ENCODE measurements at places on chromosomes 3 and 15.

DNA sequence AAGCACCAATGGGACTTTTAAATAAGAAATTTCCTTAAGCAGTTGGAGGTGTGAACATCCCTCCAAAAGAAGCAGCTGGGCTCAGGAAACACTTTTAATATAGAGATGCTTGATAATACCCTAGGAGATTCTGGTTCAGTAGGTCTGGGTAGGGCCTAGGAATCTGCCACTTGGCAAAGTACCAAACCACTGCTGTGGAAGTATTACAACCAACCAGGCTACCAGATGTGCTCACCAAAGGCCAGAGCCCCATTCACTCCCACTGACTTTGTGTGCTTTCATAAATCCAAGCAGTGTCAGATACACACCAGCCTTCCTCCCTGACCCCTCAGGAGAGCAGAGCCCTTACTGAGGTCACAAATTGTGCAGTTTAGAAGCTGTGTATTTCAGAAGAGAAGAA lies 162.6 kb downstream of the CCNL1 start:
- no peak for DNase-seq

DNA sequence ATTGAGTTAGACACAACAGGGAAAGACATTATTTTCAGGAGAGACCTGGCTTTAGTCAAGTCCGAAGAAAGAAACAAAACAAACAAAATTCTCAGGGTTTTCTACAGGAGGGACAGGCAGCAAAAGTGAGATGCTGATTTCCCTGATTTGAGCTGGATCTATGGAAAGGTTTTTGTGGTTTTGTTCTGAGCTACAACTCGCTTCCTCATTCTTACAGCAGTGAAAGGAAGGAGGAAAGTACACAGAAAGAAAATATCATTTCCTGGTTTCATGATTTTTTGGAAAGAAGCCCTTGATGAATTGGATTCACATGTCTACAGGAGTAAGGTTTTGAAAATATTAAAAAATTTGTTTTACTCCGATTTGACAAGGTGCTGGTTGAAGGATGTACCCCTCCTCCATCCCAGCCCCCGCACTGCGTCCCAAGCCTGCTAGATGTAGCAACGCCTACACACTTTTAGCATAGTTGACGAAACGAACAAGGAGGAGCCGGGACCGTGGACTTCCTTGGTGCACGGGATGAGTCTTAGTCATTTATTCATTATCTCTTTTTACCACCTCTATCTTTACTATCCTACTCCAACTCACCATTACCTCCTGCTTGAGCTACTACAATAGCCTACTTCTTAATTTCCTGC lies 10.8 kb downstream of the PRICKLE2 start:
- no peak for DNase-seq

DNA sequence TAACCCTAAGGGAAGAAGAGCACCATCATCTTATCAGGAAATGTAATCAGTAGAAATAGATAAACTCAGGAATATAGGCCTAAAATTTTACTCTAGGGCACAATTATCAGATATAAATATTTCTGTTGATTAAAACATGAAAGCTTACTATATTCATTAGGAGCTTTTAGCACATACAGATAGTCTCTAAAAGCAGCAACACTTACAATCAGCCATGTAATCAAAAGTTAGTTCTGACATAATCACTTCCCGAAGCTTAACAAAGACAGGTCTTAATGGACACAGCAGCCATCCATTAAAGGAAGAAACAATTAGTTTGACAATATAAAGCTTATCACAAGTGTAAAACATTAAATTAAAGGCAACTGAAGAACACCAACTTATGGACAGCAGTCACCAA lies 30.6 kb downstream of the DCLK3 start:
- no peak for DNase-seq

DNA sequence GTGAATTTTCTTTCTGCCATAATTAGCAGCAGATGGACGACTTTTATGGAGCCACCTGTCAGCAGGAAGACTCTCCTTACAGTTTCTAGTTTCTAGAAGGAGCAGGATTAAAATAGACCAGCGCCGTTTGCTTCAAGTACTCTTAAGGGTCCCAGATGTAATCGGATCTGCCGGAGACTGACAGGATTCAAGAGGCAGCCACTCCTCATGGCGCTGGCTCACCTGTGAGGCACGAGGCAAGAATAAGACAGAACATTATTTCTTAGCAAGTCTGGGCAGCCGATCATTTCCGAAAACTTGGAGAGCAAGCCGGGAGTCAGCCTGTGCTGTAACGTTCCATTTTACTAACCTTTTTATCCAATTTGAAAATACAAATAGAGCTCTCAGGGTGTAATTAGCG lies 410.4 kb upstream of the RORA start:
- no peak for DNase-seq

DNA sequence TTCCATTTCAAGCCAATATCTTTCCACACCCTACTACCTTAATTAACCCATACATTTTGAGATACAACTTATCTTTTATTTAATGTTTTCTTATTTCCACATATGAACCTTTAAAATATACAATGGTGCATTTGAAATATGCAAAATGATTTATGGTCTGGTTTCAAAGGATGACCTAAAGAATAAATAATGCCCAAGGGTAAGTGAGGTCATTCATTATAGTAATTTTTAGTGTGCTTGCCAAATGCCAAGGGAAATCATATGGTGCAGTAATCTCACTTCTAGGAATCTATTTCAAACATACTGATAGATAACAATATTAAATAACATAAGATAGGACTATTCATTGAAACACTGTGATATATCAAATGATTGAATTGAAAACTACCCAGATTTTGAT lies 1055.4 kb downstream of the AGBL1 start:
- no peak for DNase-seq

DNA sequence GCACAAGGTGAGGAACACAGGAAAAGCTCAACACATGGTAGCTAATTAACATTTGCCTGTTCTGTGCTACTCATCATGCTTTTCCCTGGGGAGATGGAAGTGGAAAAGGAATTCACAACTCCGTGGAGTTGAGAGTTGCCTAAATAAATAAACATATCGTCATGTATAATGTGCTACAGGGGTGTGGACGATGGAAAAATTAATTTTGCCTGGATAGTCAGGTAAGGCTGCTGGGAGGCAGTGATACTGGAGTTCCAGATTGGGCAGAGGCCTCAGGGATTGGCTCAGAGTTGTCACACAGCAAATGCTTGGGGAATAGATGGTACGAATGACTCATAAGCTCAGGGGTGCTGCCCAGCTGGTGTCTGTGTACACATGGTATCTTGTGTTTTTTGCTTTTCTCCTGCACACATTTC lies 3.1 kb upstream of the ABHD6 start:
- peak; percentile 45 for DNase-seq

GRCh38 chr3:157865352-157866000 lies 240.7 kb downstream of the SHOX2 start:
- DNase-seq: peak; percentile 2

DNA sequence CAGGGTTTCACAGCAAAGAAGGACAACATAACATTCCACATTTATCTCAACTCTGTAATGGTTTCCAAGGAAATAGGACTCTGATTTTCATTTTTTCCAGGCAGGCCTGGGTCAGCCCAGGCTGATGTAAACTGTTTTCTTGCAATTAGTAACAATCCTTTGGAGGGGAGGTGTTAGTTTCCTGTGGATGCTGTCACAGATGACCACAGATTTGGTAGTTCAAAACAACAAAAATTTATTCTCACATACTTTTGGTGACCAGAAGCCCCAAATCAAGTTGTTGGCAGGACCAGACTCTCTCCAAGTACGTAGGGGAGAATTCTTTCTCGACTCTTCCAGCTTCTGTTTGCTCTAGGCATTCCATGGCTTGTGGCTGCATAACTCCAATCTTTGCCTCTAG lies 88.0 kb downstream of the EDEM1 start:
- peak; percentile 18 for DNase-seq

GRCh38 chr3:19970327-19970726 lies 23.4 kb downstream of the RAB5A start:
- DNase-seq: no peak

- no peak for DNase-seq
Observed at GRCh38 chr3:4687167-4687566, 194.0 kb downstream of the ITPR1 start.

- DNase-seq: no peak
Observed at GRCh38 chr15:66631616-66632263, 65.9 kb upstream of the LCTL start.

DNA sequence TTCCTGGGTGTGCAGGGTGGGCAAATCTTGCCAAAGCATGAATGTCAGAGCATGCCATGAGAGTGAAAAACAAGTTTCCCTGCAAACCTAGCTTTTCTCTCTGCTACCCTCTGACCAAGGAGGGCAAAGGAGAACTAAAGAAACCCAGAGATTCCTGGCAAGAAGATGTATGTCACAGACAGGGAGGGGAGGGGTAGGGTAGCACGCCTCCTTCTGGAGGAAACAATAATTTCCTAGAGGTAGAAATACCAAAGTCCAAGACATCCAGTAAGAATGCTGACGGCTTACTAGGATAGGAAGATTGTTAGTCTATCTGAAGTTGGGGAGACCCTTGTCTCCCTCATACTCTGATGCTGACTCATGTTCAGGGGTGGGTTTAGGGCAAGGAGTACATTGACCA lies 203.9 kb downstream of the NR1D2 start:
- DNase-seq: no peak

DNA sequence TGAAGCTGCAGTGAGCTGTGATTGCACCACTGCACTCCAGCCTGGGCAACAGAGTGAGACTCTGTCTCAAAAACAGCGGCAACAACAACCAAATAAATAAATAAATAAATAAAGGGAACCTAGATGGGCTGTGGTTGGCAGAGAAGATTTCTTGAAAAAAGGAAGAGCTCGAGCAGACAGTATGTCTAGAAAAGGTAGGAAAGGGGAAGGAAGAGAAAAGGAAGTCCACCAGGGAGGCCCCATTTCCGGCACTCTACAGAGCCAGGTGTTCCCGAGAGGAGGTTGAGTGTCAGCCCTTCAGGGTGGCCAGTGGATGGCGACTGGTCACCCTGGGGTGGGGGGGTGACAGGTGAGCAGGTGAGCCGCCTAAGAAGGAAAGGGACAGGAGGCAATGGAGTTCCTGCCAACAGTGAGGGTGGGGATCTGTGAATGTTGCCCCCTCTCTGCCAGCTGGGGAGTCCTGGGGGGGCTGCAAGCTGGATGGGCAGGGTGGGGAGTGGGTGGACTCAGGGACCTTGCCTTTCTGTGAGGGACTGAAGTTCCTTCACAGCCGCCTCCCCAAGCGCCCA lies 14.8 kb downstream of the PAQR5 start:
- DNase-seq: no peak

DNA sequence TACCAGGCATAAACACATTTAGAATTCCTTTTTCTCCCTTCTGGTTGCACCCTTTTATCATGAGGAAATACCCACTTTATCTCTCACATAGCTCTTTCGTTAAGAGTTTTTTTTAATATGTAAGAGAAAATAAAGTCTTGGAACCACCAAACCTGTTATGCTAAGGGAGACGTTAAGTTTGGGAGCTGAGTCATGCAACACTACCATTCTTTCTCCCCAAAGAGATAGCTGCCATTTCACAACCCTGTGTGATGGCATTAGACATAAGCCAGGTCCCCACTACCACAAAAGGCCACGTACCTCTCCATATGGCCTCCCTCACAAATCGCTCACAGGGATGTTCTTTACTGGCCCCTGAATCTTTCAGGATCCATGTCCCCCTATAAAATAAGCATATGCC lies 7.6 kb upstream of the NIPA1 start:
- no peak for DNase-seq

- no peak for DNase-seq
Observed at GRCh38 chr3:151347432-151347831, 18.1 kb upstream of the P2RY13 start.

GRCh38 chr15:59295261-59296001 lies 77.2 kb downstream of the MYO1E start:
- no peak for DNase-seq

DNA sequence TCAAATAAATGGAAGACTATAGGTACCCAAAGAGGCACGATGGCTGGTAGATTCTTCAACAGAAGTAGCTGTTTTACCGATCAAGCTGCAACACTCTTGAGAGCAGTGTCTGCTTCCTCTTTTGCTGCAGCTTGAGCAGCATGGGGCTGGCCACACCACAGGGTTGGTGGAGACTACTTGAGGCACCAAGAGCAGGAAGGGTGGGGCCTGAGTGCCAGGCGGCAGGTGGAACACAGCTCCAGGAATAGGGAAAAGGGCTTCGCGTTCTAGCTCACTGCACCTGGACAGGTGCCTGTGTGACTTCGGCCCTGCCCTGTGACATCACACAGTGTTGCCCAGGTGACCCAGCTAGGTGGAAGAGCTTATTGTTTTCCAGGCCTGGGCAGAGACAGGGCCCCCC lies at the start of gene CCDC33:
Gene CCDC33, plus strand, starts transcription at position 365 of the 400 bp plus-strand sequence. CDS start 394 bp downstream, outside the sequence.
- DNase-seq: no peak

DNA sequence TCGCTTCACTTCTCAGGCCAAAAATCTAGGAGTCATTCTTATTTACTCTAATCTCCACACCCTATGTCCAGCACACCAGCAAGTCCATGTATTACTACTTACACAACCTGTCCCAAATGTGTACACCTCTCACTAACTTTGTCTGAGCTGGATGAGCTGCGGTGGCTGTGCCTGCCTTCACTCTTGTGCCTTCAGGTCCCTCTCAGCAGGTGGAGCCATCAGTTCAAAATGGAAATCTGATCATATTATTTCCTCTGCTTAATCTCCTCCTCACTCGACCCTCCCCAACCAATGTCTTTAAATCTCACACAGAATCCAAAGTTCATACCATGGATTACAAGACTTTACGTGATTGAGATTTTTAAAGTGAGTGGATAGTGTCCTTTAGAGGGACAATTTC lies 82.8 kb downstream of the SSR3 start:
- DNase-seq: no peak

DNA sequence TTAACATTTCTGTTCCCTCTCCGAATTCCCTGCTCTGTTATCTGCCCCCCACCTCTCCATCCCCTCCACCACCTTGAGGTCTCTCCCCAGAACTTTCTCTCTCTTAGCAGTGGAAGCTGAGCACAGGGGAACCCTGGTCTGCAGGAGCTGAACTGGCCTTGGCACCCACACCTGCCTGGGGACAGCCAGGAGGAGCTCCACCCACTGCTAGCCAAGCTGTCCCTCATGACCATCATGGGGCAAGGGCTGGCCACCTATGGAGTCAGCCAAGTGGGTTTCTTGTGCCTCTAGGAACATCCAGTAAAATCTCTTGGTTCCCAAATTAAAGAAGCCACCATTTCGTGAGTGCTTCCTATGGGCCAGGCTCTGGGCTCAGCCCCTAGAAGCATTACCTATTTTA lies 276.4 kb upstream of the TLE3 start:
- DNase-seq: no peak

DNA sequence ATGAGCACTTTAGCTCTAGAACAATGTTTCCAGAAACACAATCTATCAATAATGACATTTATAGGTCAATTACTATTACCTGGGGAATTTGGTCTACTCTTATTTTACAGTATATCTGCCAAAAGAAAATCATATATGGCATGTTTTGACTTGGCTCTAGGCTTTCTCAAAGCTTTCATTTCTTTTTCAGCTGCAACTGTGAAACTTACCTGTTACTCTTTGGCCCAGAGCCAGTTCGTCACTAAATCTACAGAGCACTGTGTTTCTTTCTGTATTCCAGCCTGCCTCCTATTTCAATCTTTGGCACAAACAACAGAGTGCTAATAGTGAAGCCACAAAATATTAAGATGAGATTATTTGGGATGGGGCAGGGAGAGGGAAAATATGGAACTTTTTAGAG lies 76.0 kb downstream of the P2RY1 start:
- no peak for DNase-seq

GRCh38 chr3:122101646-122102045 lies 46.5 kb downstream of the CD86 start:
- no peak for DNase-seq

- DNase-seq: no peak
Observed at GRCh38 chr3:47430606-47431005, 45.1 kb downstream of the SCAP start.

GRCh38 chr3:122219242-122219872 lies 35.9 kb downstream of the CASR start:
- DNase-seq: no peak

Data from hepatic stellate cell (primary cell).